ENCODE measurements at places on chromosomes 3 and 15.

DNA sequence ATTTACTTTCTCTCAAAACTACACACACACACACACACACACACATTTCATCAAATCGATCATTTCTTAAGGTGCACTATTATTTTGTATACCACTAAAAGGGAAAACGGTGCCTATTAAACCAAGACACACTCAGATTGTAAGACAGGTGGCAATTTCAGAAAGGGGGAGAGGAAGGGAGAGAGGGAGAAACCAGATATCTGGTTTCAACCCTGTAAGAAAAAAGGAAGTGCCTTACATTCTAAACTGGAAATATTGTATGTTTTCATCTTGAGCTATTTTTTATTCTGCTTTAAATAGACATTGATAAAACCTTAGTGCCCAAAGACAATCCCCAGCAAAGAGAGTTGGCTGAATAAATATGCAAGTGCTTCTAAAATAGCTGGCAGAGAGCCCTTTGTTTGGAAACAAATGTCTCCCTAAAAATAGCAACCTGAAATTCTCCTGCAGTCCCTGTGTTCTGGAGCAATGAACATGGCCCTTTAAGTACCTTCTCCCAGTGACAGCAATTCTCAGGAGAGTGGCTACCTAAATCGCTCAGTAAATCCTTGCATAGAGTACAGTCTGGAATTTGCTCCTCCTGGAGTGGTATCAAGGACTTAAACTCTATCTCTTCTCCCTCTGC, 85.7 kb downstream of the RARB start:
- DNase-seq, result no peak

DNA sequence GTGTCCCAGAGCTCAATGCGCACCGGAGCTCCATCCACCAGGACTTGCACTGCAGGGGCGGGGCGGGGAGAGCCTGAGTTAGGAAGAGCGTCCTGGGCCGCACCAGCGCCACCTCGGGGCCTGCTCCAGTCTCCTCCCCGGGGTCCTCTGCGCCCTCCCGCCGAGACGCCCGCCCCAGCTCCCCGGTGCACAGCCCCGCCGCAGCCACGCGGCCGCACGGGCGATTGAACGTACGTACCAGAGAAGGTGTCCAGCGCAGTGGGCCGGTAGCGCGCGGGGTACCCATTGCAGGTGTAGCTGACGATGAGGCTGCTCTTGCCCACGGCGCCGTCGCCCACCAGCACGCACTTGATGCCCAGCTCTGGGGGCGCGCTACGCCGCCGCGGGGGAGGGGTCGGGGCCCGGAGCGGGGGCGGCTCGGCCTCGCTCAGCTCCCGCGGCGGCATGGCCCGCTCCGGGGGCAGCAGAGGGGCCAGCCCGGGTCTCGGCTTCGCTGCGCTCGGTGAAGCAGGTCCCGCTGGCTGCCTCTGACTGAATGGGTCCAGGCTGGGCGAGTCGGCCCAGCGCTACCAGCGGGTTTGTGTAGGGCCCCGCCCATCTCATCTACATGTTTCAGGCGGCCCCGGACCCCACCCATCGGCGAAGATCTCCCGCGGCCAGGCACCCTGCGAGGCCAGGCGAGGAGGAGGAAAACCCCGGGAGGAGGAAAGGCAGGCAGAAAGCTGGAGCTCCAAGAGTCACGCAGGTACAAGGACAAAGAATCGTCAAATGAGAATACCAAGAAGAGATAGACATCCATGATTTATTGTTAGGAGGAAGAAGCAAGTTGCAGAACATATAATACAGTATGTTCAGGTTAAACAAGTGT, at the start of gene RHOV:
Gene RHOV, minus strand, starts transcription at position 541 of the 868 bp plus-strand sequence. Its CDS starts 95 bp downstream, at position 446.
- DNase-seq, result peak; percentile 73

DNA sequence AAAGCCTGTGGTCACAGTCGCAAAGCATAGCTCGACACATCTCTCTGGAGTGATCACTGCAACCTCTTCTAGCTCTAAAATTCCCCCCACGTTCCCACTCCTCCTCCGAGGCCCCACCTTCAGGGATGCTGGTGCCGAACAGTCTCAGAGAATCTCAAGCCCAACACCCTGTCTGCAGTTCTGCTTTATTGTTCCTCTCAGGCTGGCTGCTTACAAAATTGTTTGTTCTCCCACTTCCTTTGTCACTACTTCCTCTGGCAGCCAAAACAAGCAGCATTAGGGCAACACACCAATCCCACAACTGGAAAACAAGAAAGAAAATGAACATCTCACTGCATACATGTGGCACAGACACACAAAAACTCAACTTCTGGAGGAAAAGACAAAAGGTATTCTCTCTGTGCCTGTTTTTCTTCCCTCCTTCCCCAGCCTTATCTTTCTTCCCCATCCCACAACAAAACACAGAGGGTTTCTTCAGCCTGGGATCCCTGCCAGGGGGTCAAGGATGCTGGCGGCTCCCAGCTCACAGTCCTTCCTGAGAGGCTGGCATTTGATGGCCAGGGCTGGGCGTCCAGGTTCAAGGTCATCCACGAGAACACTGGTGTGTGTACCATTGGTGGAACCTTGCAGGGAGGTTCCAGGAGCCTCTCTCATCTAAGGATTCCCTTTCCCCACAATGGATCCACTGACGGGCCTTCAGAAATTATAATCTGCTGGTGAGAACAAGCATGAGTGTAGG, 108.4 kb downstream of the TMCO5A start:
- DNase-seq, result no peak

DNA sequence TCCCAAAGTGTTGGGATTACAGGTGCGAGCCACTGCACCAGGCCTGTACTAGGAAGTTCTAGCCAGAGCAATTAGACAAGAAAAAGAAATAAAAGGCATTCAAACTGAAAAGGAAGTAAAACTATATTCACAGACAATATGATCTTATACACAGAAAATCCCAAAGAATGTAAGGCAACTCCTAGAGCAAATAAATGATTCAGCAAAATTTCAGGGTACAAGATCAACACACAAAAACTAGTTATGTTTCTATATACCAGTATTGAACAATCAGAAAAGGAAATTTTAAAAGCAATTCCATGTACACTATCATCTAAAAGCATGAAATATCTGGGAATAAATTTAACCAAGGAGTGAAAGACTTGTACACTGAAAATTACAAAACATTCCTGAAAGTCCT, 180.6 kb downstream of the PDE8A start:
- DNase-seq, result no peak

DNA sequence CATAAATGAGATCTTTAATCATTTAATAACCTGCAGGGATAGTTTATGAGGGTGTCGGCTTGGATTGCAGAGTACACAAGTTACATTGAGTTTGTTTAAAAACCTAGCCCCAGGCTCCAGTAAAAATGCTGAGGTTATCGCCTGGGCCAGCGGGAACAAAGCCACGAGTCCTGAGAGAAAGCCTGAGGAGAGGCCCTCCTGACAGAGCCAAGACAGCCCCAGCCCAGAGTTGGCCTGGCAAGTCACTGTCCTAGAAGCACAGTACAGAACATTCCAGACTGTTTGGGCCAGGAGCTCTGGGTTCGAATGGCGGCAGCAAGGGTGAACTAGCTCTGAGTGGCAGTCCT, 32.4 kb downstream of the SEC61A1 start:
- DNase-seq, result no peak

DNA sequence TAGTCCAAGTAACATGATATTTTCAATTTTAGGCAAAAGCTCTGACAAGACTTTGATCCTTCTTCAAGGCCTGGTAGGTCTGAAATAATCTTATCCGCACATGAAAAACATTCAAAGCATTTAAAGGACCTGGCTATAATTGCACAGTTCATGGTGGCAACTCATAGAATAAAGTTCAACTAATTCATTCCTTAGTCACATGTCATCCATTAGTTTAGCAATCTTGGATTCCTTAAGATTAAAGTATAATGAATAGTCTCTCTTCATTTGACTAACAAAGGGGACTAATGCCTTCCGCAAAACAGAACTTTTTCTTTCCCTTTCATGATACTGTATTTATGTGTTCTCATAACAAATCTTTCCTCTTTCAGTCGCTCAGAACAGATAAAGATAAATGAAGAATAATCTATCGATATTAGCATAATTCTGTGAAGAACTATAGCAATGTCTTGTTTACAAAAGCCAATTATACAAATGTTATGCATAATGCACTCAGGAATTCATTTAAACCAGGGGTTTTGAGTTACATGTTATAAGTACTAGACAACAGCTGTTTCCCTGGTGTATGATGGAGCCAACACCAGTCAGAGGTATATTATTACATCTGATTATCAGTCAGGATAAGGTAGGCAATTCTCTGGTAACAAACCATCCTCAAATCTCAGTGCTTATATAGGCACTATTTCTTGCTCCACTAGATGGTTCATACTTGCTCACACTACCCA, 172.5 kb downstream of the POTEB3 start:
- no peak for DNase-seq
